Activated naive CD4-positive, alpha-beta T cell treated with anti-CD3 and anti-CD28 coated beads, Interleukin-2, amount 10 ng/mL, durations not matched to agents 5 hours and 36 hours (primary cell): ENCODE measurements at places on chromosomes 1 and 21. TPM values are rescaled to one million over a fixed set of nuclear protein-coding genes. Genes with fewer than 3 reads are reported as not detected.

The CSRP1 gene
- 67.5 TPM for total RNA-seq

The TMOD4 gene
- total RNA-seq, result 3.2 TPM

The C8B gene
- total RNA-seq, result not detected

The ZFP69B gene
- total RNA-seq, result 4.4 TPM

The HSD3B2 gene
- not detected for total RNA-seq

The PDZK1 gene
- total RNA-seq, result 0.25 TPM

The HSD11B1 gene
- 1.6 TPM for total RNA-seq

The FAM72D gene
- 10.0 TPM for total RNA-seq

The HCN3 gene
- 4.3 TPM for total RNA-seq
